ENCODE measurements at places on chromosomes 6 and 20. TPM values are rescaled to one million over a fixed set of nuclear protein-coding genes. Genes with fewer than 3 reads are reported as not detected.

DNA sequence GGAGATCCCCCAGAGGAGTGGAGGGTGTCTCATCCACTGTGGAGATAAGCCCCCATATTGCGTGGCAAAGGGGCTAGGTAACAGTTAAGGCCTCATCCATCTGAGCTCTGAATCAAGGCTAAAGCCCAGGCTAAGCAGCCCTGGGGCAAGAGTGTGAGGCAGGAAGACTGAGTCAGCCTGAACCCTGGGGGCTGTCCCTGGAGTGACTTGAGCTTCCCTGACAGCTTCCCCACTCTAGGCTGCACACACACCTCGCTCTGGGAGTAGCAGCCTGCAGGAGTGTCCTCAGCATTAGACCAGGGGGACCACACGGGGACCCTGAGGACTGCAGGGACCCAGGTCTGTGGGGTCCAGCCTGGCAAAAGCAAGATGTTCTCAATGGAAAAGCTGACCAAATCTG is 27.9 kb downstream of the UBD start:
- no peak for DNase-seq
- H3K27ac ChIP-seq = no peak overlapping the region
- no peaks in the 10 kb centered on the region for H3K4me1 ChIP-seq

The TMEM170B gene
- 1.6 TPM for total RNA-seq

DNA sequence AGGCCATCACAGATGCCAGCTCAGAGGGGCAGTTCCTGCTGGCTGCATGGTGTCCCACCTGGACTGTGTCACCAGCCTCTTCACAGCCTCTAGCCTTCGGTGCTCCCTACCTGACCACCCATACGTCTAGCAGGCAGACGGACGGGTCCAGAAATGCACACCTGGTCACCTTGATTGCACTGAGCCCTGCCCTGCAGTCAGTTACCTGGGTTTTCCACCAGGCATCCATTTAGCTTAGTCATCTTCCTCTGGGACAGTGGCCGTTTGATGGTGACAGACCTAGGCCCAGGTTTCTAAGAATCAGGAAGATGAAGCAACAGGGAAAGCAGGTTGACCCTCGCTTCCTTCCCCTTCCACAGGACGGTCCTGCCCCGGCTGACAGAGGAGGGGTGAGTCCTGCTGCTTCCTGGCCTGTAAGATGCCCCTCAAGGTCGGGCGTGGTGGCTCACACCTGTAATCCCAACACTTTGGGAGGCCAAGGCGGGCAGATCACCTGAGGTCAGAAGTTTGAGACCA is 9.8 kb upstream of the BPI start:
- H3K27me3 ChIP-seq = peaks cover 13% of the 10 kb centered on the region
- H3K36me3 ChIP-seq = no peaks in the 10 kb centered on the region
- no peak for DNase-seq
- H3K27ac ChIP-seq = no peak overlapping the region
- H3K4me1 ChIP-seq = no peaks in the 10 kb centered on the region

The KIFC1 gene
- total RNA-seq = 52.9 TPM

The SYCP2L gene
- 1.6 TPM for total RNA-seq

The MLIP gene
- not detected for total RNA-seq

The ELOVL2 gene
- not detected for total RNA-seq

GRCh38 chr20:43749734-43750294 is 23.0 kb upstream of the GTSF1L start:
- H3K4me1 ChIP-seq = peaks cover 58% of the 10 kb centered on the region
- peak overlapping the region; percentile 85 for H3K4me3 ChIP-seq
- DNase-seq = peak; percentile 89
- peaks cover 19% of the 10 kb centered on the region for H3K27me3 ChIP-seq
- H3K36me3 ChIP-seq = peaks cover 9% of the 10 kb centered on the region

- H3K4me1 ChIP-seq = peaks cover 9% of the 10 kb centered on the region
- no peak overlapping the region for H3K27ac ChIP-seq
- no peaks in the 10 kb centered on the region for H3K36me3 ChIP-seq
- no peak overlapping the region for H3K4me3 ChIP-seq
Observed at GRCh38 chr6:43798688-43799444, 28.9 kb downstream of the VEGFA start.

DNA sequence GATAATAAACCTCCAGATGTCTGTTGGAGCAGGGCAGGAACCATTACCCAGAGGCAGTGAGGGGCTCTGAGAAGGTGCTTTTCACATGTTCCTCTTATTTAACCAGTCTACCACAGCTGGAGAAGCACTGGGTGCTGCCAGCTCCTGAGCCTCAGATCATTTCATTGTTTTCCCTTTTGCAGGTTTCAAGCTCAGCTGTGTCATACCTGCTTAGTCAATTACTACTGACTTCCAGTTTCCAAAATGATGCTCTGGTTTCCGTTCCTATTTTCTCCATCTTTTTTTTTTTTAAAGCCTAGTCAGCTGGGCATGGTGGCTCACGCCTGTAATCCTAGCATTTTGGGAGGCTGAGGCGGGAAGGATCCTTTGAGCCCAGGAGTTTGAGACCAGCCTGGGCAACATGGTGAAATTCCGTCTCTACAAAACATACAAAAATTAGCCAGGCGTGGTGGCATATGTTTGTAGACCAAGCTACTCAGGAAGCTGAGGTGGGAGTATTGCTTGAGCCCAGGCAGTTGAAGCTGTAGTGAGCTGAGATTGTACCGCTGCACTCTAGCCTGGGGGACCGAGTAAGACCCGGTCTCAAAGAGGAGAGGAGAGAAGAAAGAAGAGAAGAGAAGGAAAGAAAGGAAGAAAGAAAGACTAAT is 6.7 kb downstream of the FLOT1 start:
- no peak for DNase-seq
- peaks cover 36% of the 10 kb centered on the region for H3K36me3 ChIP-seq
- H3K4me1 ChIP-seq = peaks cover 59% of the 10 kb centered on the region
- peak overlapping the region; percentile 89 for H3K27ac ChIP-seq

The APOBEC2 gene
- not detected for total RNA-seq

- DNase-seq = no peak
- no peak overlapping the region for H3K27ac ChIP-seq
- peaks cover 32% of the 10 kb centered on the region for H3K4me1 ChIP-seq
- peaks cover 7% of the 10 kb centered on the region for H3K36me3 ChIP-seq
- H3K27me3 ChIP-seq = no peaks in the 10 kb centered on the region
Observed at GRCh38 chr6:149134511-149134933, 183.0 kb upstream of the TAB2 start.

DNA sequence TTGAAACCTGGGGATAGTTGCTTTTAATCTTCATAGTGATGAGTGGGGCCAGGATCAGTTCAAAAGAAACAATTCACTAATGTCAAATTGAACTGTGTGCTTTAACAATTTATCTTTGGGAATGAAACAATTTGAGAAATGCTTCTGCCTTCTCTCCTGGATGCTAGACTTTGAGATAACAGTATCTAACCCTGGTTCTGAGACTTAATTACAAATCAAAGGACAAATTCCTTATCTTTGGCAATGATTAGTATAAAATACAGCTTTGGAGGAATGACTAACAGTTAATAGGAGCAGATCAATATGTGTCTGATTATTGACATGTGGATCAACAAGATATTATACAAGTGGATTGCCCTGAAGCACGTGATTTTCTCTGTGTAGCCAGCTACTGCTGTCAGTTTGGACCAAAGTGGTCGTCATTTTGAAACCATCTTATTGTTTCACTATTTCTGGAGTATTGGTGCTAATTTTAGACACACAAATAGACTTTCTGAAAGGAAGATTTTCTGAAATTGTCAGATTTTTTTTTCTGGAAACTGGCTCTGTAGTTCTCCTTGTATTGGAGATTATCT is 6.2 kb upstream of the FLRT3 start:
- H3K36me3 ChIP-seq = no peaks in the 10 kb centered on the region
- no peaks in the 10 kb centered on the region for H3K4me1 ChIP-seq
- DNase-seq = no peak
- no peak overlapping the region for H3K4me3 ChIP-seq
- H3K27me3 ChIP-seq = no peaks in the 10 kb centered on the region

The SLCO4A1 gene
- 42.9 TPM for total RNA-seq

DNA sequence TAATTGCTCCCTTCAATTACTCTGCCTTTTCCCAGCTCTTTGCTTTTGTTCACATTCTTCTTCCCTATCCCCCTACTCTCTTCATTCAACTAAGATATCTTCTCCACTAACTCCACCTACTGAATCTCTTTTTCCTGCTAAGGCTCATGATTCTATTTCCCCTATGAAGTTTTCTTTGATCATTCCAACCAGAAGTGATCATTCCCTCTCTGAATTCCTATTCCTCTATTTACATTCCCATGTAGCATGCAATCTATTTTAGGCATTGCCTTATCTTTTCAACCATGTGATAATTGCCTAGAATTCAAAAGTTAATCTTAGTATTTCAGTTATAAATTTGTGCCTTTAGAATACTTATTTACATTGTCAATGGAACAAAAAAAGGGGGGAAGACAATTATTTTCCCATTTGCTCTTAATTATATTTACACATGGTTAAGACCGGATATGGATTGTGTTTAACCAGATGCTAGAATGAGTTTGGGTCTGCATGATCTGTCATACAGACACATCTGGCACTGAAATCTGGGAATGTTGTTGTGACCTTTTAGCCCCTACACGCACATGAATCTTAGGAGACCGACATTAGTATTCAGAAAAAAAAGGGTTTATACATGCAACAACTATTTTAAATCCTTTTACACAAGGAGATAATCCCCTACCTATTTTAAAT is 20.8 kb downstream of the MOXD1 start:
- no peaks in the 10 kb centered on the region for H3K36me3 ChIP-seq
- H3K4me3 ChIP-seq = no peak overlapping the region
- no peak overlapping the region for H3K27ac ChIP-seq

GRCh38 chr6:72651174-72651573 is 29.3 kb downstream of the KCNQ5 start:
- no peak overlapping the region for H3K27ac ChIP-seq
- H3K4me3 ChIP-seq = no peak overlapping the region

The XKR7 gene
- total RNA-seq = not detected

DNA sequence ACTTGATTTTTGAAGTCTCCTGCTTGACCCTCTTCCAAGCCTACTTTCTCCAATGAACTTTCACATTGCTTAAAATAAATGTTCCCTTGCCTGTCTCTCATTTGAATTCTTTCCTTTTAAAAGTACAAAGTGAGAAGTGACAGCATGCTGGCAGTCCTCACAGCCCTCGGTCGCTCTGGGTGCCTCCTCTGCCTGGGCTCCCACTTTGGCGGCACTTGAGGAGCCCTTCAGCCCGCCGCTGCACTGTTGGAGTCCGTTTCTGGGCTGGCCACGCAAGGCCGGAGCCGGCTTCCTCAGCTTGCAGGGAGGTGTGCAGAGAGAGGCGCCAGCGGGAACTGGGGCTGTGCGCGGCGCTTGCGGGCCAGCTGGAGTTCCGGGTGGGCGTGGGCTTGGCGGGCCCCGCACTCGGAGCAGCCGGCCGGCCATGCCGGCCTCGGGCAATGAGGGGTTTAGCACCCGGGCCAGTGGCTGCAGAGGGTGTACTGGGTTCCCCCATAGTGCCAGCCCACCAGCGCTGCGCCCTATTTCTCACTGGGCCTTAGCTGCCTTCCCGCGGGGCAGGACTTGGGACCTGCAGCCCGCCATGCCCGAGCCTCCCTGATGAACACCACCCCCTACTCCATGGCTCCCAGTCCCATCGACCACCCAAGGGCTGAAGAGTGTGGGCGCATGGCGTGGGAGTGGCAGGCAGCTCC is 31.9 kb downstream of the SERPINB6 start:
- peaks cover 38% of the 10 kb centered on the region for H3K36me3 ChIP-seq
- no peaks in the 10 kb centered on the region for H3K27me3 ChIP-seq
- peak overlapping the region; percentile 66 for H3K4me3 ChIP-seq

The RAMACL gene
- total RNA-seq = 0.73 TPM

The MACROD2 gene
- total RNA-seq = not detected

- H3K4me3 ChIP-seq = no peak overlapping the region
- no peak for DNase-seq
- no peak overlapping the region for H3K27ac ChIP-seq
- H3K36me3 ChIP-seq = peaks cover 16% of the 10 kb centered on the region
- peaks cover 23% of the 10 kb centered on the region for H3K4me1 ChIP-seq
Observed at GRCh38 chr20:62133864-62134263, 9.3 kb downstream of the PSMA7 start.

- no peak overlapping the region for H3K4me3 ChIP-seq
- H3K27me3 ChIP-seq = no peaks in the 10 kb centered on the region
- no peak for DNase-seq
- no peaks in the 10 kb centered on the region for H3K36me3 ChIP-seq
- H3K4me1 ChIP-seq = no peaks in the 10 kb centered on the region
Observed at GRCh38 chr6:21222656-21223055, 370.9 kb upstream of the SOX4 start.

The POFUT1 gene
- 50.0 TPM for total RNA-seq

The CRISP3 gene
- not detected for total RNA-seq

The RIPPLY2 gene
- not detected for total RNA-seq

DNA sequence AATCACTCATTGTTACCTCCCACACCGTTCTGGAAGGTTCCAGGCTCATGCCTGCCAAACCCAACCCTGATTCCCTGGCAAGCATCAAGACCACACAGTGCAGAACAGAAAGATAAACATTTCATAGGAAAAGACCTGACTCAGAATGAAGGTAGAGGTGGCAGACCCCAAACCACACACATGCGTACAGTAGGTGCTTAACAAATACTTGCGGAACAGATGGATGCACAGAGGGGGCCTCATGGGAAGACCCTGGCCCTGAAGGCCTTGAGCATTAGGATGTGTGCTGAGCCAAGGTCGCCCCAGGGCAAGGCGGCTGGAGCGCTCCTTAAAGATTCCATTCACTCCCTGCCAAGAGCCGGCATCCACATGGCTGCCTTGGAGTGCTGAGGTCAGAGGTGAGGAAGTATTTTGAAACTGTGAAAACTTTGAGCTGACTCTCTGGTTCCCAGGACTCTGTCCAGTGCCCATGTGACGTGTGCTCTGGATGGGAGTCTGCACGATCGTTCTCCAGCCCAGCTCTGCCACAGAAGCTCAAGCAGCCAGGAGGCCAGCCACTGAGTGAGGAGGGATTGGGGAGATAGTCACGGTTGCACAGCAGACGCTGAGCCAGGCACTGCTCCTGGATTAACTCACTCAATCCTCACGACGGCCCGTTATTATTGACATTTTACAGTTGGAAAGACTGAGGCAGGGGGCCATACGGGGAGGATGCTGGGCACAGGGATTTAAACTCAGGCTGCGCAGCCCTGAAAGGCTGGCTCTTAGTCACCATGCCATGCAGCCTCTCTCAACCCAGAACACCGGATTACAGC is 65.5 kb upstream of the AFDN start:
- no peaks in the 10 kb centered on the region for H3K4me1 ChIP-seq
- DNase-seq = no peak
- peaks cover 16% of the 10 kb centered on the region for H3K27me3 ChIP-seq
- H3K27ac ChIP-seq = no peak overlapping the region
- no peak overlapping the region for H3K4me3 ChIP-seq

The PACRG gene
- not detected for total RNA-seq

The LINC00237 gene
- not detected for total RNA-seq

- H3K4me1 ChIP-seq = peaks cover 33% of the 10 kb centered on the region
- H3K4me3 ChIP-seq = no peak overlapping the region
- no peak overlapping the region for H3K27ac ChIP-seq
- H3K27me3 ChIP-seq = no peaks in the 10 kb centered on the region
Observed at GRCh38 chr6:156918647-156919046, 141.5 kb downstream of the ARID1B start.

The NOX3 gene
- total RNA-seq = not detected
